ENCODE measurements at places on chromosomes 7 and 10.

DNA sequence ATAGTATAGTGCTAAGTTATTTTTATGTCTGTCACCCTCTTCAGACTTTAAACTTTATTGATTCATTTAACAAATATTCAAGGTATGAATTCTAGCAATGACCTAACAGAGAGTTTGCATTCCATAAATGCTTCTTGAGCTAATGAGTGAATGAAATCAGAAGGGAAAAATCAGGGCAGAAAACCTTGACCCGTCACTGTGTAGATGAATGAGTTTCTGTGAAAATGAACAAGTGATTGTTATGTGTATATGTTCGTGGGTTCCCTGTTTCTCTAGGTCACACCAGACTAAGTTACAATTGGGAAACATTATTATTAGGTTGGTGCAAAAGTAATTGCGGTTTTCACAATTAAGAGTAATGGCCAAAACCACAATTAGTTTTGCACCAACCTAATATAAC, 30.1 kb downstream of the APBB1IP start:
- no peak for DNase-seq

GRCh38 chr7:102830197-102830596, 81.4 kb downstream of the FAM185A start:
- no peak for DNase-seq

DNA sequence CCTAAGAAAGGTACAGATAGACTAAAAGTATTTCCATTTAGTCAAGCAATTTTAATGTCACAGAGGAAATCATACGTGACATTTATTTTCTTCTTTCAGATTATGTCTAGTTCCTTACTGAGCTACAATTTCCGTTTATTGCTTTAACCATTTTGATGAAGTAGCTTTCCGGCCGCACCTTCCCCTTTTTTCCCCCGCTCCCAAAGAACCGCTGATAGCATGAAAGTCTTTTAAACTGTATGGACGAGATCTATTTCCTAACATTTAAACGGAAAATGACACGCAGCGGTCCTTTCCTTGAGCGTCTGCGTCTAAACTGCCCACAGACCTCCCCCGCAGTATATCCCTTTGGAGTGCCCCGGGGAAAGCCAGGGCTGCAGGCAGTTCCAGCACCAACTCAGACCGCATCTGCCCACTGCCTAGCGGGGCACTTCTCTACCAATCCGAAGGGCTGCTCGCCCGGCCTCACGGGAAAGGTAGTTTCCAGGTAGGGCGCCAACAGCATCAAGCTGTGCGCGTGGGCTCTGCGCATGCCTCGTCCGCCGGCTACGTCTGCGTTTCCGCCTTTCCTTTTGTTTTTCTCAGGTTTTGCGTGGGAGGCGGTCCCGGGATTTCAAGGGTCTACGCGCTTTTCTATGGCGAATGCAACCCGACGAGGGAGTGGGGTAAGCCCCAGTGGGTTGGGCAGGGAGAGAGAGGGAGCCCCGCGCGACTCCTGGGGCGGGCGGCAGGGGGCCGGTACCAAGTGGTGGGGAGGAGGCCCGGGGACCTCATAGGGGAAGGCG, at the start of gene ZNF33A:
ZNF33A (plus strand) TSS at position 557 of the 785 bp plus-strand sequence. CDS start 1,667 bp downstream, outside the sequence.
- peak; percentile 94 for DNase-seq

GRCh38 chr10:72061491-72061890, 26.9 kb downstream of the SPOCK2 start:
- DNase-seq, result no peak

- no peak for DNase-seq
Measured at GRCh38 chr7:41886901-41887311, 184.0 kb upstream of the INHBA start.

- DNase-seq, result no peak
Measured at GRCh38 chr7:100575206-100575631, 1.5 kb upstream of the SAP25 start.

- DNase-seq, result no peak
Measured at GRCh38 chr7:25994433-25994994, 157.5 kb upstream of the NFE2L3 start.

Measured in HL-60 (cell line).